DMS 273 treated with DMSO at 0.1 percent for 48 hours (cell line): ENCODE measurements at places on chromosomes 13 and 19.

DNA sequence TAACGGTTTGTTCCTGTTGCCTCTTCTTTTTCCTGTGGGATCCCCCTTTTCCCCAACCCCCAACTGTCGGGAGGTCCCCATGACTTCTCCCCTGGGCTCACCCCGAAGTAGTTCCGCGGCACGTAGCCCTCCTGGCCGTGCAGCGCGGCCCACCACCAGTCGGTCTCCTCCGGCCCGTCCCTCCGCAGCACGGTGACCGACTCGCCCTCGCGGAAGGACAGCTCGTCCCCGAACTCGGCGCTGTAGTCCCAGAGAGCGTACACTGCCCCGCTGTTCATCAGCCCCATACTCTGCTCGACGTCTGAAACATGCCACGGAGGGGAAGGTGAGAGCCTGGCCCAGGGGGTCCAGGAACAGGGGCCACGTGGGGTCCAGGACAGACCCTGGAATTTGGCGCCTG is 12.1 kb upstream of the ERCC2 start:
- DNase-seq: no peak

DNA sequence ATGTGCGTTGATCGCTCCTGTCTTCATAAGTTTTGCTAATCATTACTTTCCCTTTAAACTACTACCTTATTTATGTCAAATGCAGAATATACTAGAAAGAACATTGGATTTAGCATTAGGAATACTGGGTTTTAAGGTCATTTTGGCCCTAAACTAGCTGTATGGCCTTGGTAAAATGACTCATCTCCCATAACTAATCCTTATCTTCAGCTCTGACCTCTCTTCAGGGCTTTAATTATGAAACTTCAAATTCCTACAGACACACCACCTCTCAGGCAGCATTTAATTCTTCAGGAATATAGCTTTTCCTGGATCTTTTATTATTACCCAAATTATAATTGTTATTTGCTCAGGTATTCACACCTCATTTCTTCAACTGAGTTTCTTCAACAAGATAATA is 121.2 kb downstream of the STARD13 start:
- DNase-seq: no peak

DNA sequence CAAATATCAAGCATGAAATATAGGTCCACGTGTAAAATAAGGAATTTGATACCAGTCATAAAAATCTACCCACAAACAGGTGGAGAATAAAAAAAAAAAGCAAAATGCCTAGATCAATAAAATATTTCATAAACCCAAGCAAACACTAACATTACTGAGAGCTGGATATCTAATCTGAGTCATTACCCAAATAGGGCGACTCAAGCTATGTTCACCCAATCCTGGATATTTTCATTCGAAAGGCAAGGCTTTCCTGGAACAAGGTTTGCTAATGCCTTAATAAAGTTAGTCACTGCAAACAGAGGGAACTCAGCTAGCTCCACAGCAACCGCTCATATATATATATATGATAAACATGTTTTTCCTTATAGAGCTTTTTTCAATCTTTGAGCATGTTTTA is 33.5 kb upstream of the TM9SF2 start:
- no peak for DNase-seq

- no peak for DNase-seq
These were observed 20.5 kb upstream of the CNMD start for GRCh38 chr13:52760077-52760476.

GRCh38 chr13:32016119-32016518 is 15.5 kb upstream of the FRY start:
- DNase-seq: no peak

DNA sequence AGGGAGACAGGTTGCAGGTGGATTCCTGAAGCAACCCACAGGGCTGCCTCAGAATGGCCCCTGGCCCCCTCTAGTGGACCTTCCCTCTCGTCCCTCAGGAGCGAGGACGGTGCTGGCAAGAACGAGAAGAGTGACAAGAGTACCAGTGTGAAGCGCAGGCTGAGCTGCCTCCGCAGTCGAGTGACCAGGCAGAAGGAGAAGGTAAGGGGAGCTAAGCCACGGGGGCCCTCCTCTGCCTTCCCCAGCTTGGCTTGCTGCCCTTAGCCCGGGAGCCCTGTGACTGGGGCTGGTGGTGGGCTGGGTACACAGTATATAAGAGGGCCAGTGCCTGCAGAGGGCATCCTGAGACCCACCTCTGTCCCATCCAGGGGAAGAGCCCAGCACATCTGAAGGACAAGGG is 34.0 kb downstream of the ARHGEF18 start:
- DNase-seq: no peak

- no peak for DNase-seq
These were observed 101.2 kb downstream of the WASF3 start for GRCh38 chr13:26658448-26659385.

GRCh38 chr19:29211562-29212355 is 1.2 kb downstream of the UQCRFS1 start:
- no peak for DNase-seq

DNA sequence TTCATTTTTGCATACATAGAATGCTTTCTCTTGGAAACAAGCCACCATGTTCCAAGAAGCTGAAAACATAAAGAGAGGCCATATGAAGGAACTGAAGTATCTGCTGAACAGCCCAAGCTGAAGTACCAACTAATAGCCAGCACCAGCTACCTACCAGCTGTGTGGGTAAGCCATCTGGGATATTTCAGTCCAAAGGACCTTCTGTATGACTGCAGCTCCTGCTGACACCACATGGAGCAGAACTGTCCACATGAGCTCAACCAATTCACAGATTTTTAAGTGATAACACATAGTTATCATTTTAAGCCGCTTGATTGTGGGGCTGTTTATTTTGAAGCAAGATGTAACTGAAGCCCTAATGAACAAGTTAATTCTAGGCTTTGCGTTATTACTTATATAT is 621.1 kb upstream of the KLHL1 start:
- DNase-seq: peak; percentile 95
